ENCODE measurements at places on chromosomes 4 and X. TPM values are rescaled to one million over a fixed set of nuclear protein-coding genes. Genes with fewer than 3 reads are reported as not detected.

The GAB3 gene
- total RNA-seq: 6.5 TPM

The GPAT3 gene
- 16.3 TPM for total RNA-seq

The DBET gene
- not detected for total RNA-seq

The ERAS gene
- total RNA-seq: not detected

The CXCL5 gene
- total RNA-seq: 0.04 TPM

The GALNTL6 gene
- total RNA-seq: 0.53 TPM

The STOX2 gene
- 7.3 TPM for total RNA-seq

The OPRPN gene
- not detected for total RNA-seq

The ATOH1 gene
- not detected for total RNA-seq

The IBSP gene
- total RNA-seq: not detected

The SUPT20HL1 gene
- 0.04 TPM for total RNA-seq

The TRIML2 gene
- not detected for total RNA-seq

The ZCCHC12 gene
- total RNA-seq: 0.27 TPM

The CSAG3 gene
- total RNA-seq: not detected

The SMR3B gene
- total RNA-seq: not detected

The MAGEH1 gene
- 63.6 TPM for total RNA-seq

The DMRTC1 gene
- total RNA-seq: not detected

The SPIN2B gene
- total RNA-seq: 12.6 TPM

The PDE5A gene
- total RNA-seq: 26.1 TPM

The F11 gene
- total RNA-seq: not detected

The PCDH18 gene
- total RNA-seq: 74.5 TPM

The UGT2B11 gene
- 0.13 TPM for total RNA-seq

The AFAP1 gene
- 25.4 TPM for total RNA-seq

The GAGE1 gene
- not detected for total RNA-seq

The PPEF1 gene
- 1.3 TPM for total RNA-seq

The TFE3 gene
- 10.8 TPM for total RNA-seq

The FIP1L1 gene
- 46.3 TPM for total RNA-seq

The SORCS2 gene
- total RNA-seq: 9.1 TPM

The BANK1 gene
- 0.27 TPM for total RNA-seq

The TCEAL7 gene
- 155 TPM for total RNA-seq

The MRFAP1 gene
- total RNA-seq: 54.2 TPM

The ANOS1 gene
- 16.7 TPM for total RNA-seq

The POU4F2 gene
- not detected for total RNA-seq

The DUX4 gene
- total RNA-seq: not detected
